ENCODE measurements at places on chromosomes 3 and 15.

- DNase-seq, result no peak
Observed at GRCh38 chr3:10723991-10724390, 92.0 kb upstream of the SLC6A11 start.

DNA sequence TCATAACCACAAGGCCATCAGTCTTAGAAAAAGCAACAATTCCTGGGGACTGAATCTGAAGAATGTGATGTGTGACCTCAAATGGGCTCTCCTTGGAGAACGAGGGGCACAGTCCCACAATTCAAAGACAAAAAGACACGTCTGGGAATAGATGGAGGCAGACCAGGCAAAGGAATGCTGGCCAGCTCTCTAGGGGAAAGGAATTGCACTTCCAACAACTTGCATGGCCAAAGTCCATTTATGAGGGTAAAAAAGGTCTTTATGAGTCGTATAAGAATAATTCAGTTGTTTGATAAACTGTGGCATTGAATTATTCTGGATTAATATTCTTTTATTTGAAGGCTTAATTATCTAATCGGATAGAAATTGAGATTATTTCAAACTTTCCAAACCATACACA lies 180.5 kb upstream of the FEZF2 start:
- no peak for DNase-seq

- no peak for DNase-seq
Observed at GRCh38 chr15:68417897-68418296, 14.1 kb downstream of the ITGA11 start.

GRCh38 chr3:159818399-159818798 lies 170.2 kb upstream of the IL12A start:
- DNase-seq, result no peak

DNA sequence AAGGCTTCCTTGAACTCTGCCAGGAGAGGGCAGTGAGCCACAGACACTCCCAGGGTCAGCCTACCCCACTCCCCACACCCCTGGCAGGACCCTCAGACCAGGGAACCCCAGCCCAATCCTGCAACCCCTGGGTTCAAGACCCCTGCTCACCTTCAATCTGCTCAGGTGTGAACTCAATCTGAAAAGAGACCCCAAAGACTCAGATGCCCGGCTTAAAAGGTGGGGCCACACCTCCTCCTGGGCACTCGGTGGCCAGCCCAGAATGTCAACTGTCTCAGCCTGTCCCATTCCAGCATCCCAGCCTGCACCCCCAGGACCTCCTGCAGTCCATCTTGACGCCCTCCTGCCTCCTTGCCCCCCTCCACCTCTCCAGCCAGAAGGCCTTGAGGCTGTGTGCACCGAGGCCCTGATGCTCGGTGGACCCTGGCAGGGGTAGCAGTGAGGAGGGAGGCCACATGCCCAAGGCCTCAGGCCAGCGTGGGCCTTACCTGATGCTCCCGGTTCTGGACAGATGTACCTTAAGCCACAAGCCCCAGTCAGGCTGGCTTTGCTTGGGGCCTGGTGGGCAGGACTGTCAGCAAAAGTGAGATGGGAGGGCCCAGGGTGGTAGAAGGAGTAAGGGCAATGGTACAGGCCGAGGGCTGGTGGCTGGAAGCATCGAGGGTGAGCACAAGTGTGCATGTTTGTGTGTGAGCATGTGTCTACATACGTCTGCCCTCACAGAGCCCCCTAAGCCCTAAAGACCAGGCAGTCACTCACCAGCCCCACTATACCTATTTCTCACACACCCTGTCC lies 2.2 kb downstream of the MYL3 start:
- no peak for DNase-seq

GRCh38 chr3:143217283-143217682 lies 97.7 kb downstream of the CHST2 start:
- DNase-seq, result no peak

DNA sequence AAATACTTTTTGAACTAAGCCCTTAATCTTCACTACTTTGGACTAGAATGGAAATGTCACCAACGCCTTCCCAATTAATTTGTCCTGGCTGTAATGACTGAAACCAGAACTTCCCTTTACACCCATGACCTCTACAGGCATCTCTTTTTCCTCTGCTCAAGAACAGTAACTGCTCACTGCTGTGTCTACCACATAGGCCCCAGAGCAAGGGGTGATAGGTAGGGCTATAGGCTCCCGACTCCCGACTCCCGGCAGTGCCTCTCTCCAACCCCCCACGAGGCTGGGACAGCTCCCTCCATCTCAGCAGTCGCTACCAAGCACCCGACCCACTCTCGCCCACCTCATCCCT lies 384 bp upstream of the LEKR1 start:
- no peak for DNase-seq

- DNase-seq, result no peak
Observed at GRCh38 chr3:102215166-102215565, 219.6 kb upstream of the ZPLD1 start.

DNA sequence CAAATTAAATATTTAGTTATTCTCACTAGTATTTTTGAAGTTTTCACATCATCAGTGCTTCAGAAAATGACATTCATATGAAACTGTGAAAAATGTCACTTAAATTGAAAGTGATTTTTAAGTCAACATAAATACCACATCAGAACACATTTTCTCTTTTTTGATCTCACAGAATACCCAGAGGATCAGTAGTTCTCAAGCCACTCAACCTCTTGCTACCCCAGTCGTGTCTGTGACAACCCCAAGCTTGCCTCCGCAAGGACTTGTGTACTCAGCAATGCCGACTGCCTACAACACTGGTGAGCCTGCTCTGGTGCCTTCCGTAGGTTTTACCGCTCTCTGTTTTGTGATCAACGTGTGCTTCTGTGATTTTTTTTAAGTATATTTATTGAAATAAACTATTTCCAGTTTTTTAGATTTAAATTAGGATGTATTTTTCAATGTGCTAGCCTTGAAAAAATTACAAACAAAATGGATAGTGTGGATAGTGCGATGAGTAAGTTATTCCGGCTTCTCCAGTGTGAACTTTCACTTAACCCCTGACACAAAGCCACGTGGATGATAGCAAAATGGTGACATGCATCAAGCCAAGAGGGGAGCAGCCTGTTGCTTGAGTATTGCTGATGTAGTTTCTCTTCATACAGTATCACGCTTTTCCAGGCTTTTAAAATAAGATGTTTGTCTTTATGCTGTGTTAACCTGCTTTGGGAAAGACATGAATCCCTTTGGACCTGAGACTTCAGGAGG lies 26.5 kb downstream of the LYSMD4 start:
- no peak for DNase-seq

Data from AG09319 (cell line).